Pancreas (tissue), 10 donors: ENCODE measurements at places on chromosomes 6 and 20. TPM values are rescaled to one million over a fixed set of nuclear protein-coding genes. Genes with fewer than 3 reads are reported as not detected.

GRCh38 chr6:6596529-6597328, 8.2 kb downstream of the LY86 start:
- H3K27ac ChIP-seq = no peak overlapping the region
- H3K4me3 ChIP-seq = no peak overlapping the region
- no peaks in the 10 kb centered on the region for H3K4me1 ChIP-seq
- DNase-seq = no peak

AGPAT4 gene
- 2.3 TPM for polyA plus RNA-seq

MYL9 gene
- polyA plus RNA-seq = 64.9 TPM

DNA sequence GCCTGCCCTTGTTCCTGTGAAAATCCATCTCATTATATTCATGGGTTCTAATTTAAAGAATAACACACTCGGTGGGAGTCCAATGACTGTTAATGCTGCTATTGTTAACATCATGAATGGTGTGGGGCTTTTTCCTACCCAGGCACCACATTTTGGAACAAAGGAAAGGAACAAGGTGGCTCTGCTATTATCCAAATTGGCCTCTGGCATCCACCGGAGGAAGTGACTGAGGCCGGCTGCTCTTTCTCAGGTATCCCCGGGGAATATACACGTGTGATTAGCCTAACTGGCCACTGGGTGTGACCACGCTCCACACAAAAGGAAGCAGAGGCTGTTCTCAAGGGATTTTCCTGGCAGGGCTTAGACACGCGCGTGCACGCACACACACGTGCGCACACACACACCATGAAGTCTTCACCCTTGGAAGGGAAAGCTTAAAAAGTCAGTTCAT, 601.2 kb upstream of the ARID1B start:
- H3K4me3 ChIP-seq = no peak overlapping the region
- no peak overlapping the region for H3K27ac ChIP-seq
- no peaks in the 10 kb centered on the region for H3K36me3 ChIP-seq
- DNase-seq = no peak

DNA sequence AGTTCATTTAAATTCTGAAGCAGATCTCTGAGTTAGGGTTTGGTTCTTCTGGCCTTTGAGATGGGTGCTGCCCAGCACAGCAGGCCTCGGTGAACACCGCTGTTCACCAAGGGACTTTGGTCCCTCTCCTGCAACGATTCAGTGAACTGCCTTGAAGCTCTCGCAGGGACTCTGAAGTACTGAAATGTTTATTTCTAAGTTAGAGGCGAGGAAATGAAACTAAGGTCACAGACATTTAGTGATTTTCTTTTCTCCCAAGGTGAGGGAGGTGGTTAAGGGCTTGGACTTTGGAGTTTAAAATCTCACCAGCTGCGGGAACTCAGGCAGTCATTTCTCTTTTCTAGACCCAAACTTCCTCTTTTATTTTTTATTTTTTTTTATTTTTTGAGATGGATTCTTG, 26.2 kb downstream of the E2F3 start:
- no peaks in the 10 kb centered on the region for H3K36me3 ChIP-seq
- no peak overlapping the region for H3K27ac ChIP-seq
- H3K4me3 ChIP-seq = no peak overlapping the region
- DNase-seq = no peak
- H3K27me3 ChIP-seq = no peaks in the 10 kb centered on the region
- no peaks in the 10 kb centered on the region for H3K4me1 ChIP-seq

DNA sequence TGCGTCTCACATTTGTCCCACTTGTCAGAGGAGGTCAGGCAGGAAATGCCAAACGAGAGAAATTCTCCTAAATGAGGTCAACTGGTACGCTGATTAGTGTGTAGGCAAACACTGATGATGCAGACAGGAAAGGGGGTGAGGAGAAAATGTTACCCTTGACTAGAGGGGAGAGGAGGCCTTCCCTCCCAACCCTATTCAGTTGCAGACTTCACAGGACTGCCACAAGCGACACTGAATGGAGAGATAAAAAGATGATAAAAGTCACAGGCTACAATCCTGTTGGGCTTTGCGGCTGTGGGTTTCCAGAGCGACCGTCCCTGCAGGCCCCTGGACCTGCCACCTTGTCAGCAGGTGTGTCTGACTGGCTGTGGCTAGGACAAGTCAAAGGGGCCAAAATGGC, 569.4 kb downstream of the CDH26 start:
- no peak overlapping the region for H3K27ac ChIP-seq
- no peaks in the 10 kb centered on the region for H3K4me1 ChIP-seq
- H3K27me3 ChIP-seq = no peaks in the 10 kb centered on the region
- DNase-seq = no peak

GRCh38 chr20:50141018-50141675, 12.4 kb downstream of the PEDS1 start:
- no peaks in the 10 kb centered on the region for H3K27me3 ChIP-seq
- H3K4me3 ChIP-seq = no peak overlapping the region
- H3K36me3 ChIP-seq = peaks cover 11% of the 10 kb centered on the region
- H3K4me1 ChIP-seq = peaks cover 8% of the 10 kb centered on the region

DNA sequence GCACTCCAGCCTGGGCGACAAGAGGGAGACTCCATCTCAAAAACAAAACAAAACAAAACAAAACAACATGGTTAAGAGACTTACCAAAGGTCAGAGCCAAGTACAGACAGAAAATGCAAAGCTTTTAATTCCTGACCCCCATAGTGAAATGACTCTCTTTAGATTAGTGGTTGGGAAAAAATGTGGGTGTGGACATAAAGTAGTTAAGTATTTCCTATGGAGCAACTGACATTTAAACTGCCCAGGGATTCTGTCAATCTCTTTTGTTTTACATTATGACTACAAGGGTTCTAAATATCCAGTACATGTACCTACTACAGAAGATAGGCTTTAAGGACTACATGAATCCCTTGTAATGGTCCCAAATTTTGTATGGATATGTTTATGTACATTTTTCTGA, 75.1 kb downstream of the IRAK1BP1 start:
- no peaks in the 10 kb centered on the region for H3K4me1 ChIP-seq
- no peak overlapping the region for H3K4me3 ChIP-seq
- no peak for DNase-seq
- no peak overlapping the region for H3K27ac ChIP-seq
- no peaks in the 10 kb centered on the region for H3K27me3 ChIP-seq

DNA sequence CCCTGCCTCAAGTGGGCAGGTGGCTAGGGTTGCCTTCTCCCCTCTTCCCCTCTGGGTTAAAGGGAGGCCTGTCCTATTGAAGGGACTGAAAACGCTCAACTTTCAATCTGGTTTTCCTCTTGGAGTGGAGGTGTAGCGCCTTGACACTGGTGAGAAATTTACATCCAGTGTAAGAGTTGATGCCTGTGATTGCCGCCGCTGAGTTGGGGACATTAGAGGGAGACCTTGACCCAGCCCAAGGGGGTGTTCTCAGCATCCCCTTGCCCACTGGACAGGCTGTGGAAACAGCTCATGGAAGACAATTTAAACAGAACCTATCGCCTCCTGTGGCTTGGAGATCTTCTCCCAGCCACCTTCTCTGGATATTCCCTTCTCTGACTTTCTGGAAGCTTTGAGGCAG, 61.6 kb downstream of the SLC24A3 start:
- H3K4me1 ChIP-seq = no peaks in the 10 kb centered on the region
- H3K27ac ChIP-seq = no peak overlapping the region
- no peaks in the 10 kb centered on the region for H3K27me3 ChIP-seq
- H3K4me3 ChIP-seq = no peak overlapping the region

DNA sequence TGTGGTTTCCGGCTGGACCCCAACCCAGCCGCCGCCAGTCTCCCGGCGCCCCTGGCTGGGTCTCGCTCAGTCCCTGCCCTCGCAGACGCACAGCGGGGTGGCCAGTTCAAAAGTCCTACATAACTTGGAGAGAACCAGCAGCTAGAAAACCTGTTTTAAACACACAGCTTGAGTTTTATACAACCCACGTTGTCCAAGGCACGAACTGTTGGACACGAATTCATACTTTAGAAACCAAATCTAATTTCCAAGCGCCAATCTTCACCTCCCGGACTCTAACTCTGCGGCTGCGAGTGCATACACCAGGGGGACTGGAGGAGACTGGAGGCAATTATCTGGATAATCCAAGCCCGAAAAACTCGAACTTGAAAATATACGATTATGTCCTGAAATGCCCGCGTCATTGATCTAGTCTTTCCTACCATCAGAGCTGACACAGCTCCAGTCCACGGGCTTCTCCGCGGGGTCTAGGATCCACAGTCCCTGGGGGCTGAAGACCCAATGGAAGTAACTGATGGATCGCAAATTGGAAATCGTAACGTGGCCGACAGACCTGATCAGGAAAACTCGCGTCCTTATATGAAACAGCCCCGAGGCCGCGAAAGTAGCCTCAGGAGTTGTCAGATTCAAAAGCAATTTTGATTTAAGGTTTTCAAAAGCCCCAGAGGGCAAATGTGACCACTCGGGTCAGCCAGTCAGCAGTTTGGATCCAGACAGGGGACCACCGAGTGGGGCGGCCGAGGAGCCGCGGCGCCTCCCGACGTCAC, 843 bp upstream of the HEY2 start:
- peaks cover 4% of the 10 kb centered on the region for H3K27me3 ChIP-seq
- H3K4me3 ChIP-seq = peak overlapping the region; percentile 55
- H3K4me1 ChIP-seq = no peaks in the 10 kb centered on the region
- H3K36me3 ChIP-seq = no peaks in the 10 kb centered on the region
- peak overlapping the region; percentile 94 for H3K27ac ChIP-seq
- no peak for DNase-seq

- H3K27ac ChIP-seq = no peak overlapping the region
- H3K36me3 ChIP-seq = no peaks in the 10 kb centered on the region
- H3K4me1 ChIP-seq = no peaks in the 10 kb centered on the region
- H3K27me3 ChIP-seq = no peaks in the 10 kb centered on the region
- no peak for DNase-seq
Measured at GRCh38 chr6:159092631-159093030, 47.8 kb upstream of the TAGAP start.

GRCh38 chr6:6772751-6773150, 184.2 kb downstream of the LY86 start:
- H3K36me3 ChIP-seq = no peaks in the 10 kb centered on the region
- H3K27me3 ChIP-seq = no peaks in the 10 kb centered on the region
- DNase-seq = no peak

DNA sequence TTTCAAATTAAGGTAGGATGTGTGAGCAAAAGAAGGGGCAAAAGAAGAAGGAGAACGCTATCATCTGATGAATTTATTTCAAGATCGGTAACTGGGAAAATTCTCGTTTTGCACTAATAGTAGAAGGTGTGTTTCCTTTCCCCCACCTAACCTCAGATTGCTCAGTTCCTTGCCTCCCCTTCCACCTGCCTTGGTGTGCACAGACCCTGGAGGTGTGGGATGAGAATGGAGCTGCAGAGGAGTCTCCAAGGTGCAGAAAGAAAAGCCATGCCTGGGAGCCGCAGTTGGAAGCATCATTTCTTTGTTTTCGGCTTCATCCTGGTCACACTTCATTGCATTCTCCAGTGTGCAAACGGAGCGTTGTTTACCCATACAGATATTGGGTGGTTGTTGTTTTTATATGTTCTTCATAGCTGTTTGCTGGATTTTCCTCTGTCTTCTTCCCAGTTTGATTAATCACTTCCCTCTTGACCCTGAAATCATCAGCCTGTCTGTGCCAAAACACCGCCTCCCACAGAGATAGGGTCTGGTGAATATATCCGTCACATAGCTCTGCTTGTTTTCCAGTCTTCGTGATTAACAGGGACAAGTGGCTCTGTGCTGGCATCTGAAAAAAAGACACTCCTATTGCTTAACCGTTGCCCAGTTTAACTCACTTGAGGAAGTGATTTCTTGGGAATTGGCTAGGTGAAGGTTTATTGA, 40.2 kb upstream of the NEDD9 start:
- H3K36me3 ChIP-seq = no peaks in the 10 kb centered on the region
- no peaks in the 10 kb centered on the region for H3K27me3 ChIP-seq
- H3K4me3 ChIP-seq = no peak overlapping the region
- no peak overlapping the region for H3K27ac ChIP-seq
- DNase-seq = no peak

- H3K36me3 ChIP-seq = no peaks in the 10 kb centered on the region
- no peak for DNase-seq
- no peaks in the 10 kb centered on the region for H3K27me3 ChIP-seq
- no peak overlapping the region for H3K4me3 ChIP-seq
Measured at GRCh38 chr20:15925376-15925775, 647.9 kb downstream of the KIF16B start.

- H3K27ac ChIP-seq = no peak overlapping the region
- H3K36me3 ChIP-seq = no peaks in the 10 kb centered on the region
- no peak overlapping the region for H3K4me3 ChIP-seq
- H3K27me3 ChIP-seq = no peaks in the 10 kb centered on the region
- DNase-seq = no peak
- H3K4me1 ChIP-seq = no peaks in the 10 kb centered on the region
Measured at GRCh38 chr6:121651420-121651819, 216.0 kb downstream of the GJA1 start.

BNIP5 gene
- polyA plus RNA-seq = 1.1 TPM

DNA sequence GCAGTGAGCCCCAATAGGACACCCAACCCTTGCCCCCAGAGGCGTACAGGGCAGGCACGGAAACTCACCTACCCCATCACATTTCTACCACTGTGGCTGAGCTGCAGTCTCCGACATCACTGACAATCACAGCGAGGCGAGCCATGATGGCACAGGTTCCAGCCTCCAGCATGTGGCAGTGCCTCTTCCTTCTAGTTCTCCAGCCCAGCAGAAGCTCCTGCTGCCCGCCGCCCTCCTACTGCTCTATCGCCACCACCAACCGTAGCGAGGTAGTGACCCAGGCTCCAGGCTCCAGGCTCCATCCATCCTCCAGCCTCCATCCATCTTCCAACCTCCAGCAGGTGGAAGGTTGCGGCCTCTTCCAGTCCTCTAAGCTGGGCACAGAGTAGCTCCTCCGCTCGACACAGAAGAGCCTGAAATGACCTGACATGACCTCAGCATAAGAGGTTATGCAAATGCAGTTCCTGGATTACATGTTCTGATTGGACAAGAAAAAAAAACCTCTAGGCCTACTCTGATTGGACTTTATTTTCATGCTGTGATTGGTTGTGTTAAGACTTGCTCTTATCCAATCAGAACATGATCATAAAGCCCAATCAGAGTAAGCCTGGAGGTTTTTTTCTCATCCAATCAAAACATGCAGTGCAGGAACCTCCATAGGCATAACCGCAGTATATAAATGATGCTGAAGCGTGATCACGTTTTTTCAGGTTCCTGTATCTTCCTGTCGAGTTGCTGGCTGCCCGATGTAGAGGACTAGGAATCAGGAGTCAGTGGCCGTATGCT, 438.9 kb upstream of the ZNF337 start:
- no peak overlapping the region for H3K27ac ChIP-seq
- H3K4me3 ChIP-seq = no peak overlapping the region
- H3K36me3 ChIP-seq = no peaks in the 10 kb centered on the region
- H3K27me3 ChIP-seq = no peaks in the 10 kb centered on the region
- DNase-seq = no peak
- H3K4me1 ChIP-seq = no peaks in the 10 kb centered on the region

- H3K36me3 ChIP-seq = no peaks in the 10 kb centered on the region
- no peak overlapping the region for H3K4me3 ChIP-seq
- H3K27ac ChIP-seq = no peak overlapping the region
- no peak for DNase-seq
Measured at GRCh38 chr6:146851837-146852236, 253.1 kb downstream of the ADGB start.

GRCh38 chr20:8536262-8536618, 404.2 kb downstream of the PLCB1 start:
- H3K27me3 ChIP-seq = no peaks in the 10 kb centered on the region
- H3K36me3 ChIP-seq = no peaks in the 10 kb centered on the region
- no peaks in the 10 kb centered on the region for H3K4me1 ChIP-seq
- H3K4me3 ChIP-seq = no peak overlapping the region
- no peak for DNase-seq
